Muscle of arm (tissue), 14 donors: ENCODE measurements at places on chromosomes 5 and 9.

DNA sequence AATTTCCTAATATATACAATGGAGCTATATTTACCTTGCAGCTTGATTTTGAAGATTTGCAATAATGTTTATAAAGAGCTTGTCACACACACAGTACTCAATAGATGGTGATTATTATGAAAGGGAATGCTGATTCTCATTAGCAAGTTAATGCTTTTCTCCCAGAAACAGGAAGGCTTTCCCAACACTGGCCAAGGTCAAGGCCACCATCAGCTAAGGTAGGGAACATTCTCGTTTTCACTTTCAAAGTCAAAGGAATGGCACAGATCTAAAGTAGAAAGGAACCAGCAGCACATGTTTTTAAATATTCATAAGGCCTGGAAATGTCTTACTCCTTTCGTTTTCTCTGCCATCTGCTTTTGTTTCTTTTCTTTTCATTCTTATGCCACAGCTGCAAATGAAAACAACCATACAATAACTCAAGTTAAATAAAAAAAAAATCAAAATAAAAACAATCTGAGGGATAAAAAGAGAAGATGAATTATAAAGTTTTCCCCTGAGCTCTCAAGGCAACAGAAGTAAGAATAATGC, 266.8 kb downstream of the CRB2 start:
- DNase-seq: no peak

DNA sequence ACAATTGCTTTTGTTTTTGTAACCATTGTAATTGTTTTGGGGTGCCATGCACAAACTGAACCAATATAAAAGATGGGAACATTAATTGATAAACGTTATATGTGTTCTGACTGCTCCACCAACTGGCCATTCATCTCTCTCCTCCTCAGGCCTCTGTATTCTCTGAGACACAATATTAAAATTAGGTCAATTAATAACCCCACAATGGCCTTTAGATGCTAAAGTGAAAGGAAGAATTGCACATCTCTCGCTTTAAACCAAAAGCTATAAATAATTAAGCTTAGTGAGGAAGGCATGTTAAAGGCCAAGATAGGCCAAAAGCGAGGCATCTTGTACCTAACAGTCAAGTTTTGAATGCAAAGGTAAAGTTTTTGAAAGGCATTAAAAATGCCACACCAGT, 448.4 kb upstream of the ITGA1 start:
- DNase-seq: no peak

GRCh38 chr5:52709167-52709925, 78.4 kb upstream of the ITGA1 start:
- no peak for DNase-seq

- no peak for DNase-seq
Observed at GRCh38 chr5:33834334-33834733, 57.5 kb downstream of the ADAMTS12 start.

GRCh38 chr5:89064736-89065135, 181.8 kb upstream of the MEF2C start:
- no peak for DNase-seq

- DNase-seq: no peak
Observed at GRCh38 chr9:132160802-132161742, 786 bp upstream of the NTNG2 start.

GRCh38 chr5:113264046-113264445, 170.7 kb downstream of the TSSK1B start:
- DNase-seq: peak; percentile 58

- DNase-seq: no peak
Observed at GRCh38 chr9:69556707-69557106, 115.5 kb downstream of the APBA1 start.

DNA sequence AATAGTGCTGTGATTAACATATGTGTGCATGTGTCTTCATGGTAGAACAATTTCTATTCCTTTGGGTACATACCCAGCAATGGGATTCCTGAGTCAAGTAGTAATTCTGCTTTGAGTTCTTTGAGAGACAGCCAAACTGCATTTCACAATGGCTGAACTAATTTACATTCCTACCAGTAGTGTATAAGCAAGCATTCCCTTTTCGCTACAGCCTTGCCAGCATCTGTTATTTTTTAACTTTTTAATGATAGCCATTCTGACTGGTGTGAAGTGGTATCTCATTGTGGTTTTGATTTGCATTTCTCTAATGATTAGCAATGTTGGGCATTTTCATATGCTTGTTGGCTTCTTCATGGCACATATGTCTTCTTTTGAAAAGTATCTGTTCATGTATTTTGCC, 308.5 kb downstream of the ARRDC3 start:
- no peak for DNase-seq

- DNase-seq: no peak
Observed at GRCh38 chr5:138645778-138646575, 70.8 kb upstream of the HSPA9 start.

DNA sequence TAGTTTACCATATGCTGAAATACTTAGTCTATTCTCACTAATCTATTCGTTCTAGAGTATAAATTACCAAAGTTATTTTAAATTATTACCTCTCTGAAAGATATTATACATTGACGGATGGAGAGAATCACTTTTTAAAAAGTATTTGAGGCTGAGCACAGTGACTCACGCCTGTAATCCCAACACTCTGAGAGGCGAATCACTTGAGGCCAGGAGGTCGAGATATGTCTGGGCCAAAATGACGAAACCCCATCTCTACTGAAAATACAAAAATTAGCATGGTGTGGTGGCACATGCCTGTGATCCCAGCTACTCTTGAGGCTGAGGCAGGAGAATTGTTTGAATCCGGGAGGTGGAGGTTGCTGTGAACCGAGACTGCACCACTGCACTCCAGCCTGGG, 64.0 kb upstream of the SPATA31C2 start:
- DNase-seq: no peak

GRCh38 chr9:21556581-21557427, 74.7 kb upstream of the IFNE start:
- no peak for DNase-seq

GRCh38 chr9:36803961-36804360, 230.1 kb downstream of the PAX5 start:
- no peak for DNase-seq

GRCh38 chr9:14533867-14534640, 159.2 kb downstream of the ZDHHC21 start:
- no peak for DNase-seq

GRCh38 chr9:81305561-81306182, 383.7 kb downstream of the TLE1 start:
- DNase-seq: no peak

- DNase-seq: no peak
Observed at GRCh38 chr9:10479172-10479571, 133.6 kb downstream of the PTPRD start.

DNA sequence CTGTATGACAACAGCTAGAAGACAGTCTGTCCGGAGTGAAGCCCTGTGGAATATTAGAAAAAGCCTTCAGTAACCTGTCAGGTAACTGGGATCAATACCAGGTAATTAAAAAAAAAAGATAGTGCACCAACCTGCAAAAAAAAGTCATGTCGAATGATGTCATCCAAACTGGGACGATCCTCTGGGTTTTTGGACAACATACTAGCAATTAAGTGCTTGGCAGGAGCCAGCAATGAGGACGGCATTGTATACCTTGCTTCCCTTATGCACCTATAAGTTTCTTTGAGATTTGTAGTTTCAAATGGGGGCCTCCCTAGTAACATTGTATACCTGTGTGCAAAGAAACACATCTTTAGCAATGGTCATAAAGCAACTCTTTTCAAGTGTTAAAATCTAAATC, 2.8 kb downstream of the PLK2 start:
- no peak for DNase-seq
